Dermis microvascular lymphatic vessel endothelial cell (primary cell): ENCODE measurements at places on chromosomes 1 and 21. TPM values are rescaled to one million over a fixed set of nuclear protein-coding genes. Genes with fewer than 3 reads are reported as not detected.

DNA sequence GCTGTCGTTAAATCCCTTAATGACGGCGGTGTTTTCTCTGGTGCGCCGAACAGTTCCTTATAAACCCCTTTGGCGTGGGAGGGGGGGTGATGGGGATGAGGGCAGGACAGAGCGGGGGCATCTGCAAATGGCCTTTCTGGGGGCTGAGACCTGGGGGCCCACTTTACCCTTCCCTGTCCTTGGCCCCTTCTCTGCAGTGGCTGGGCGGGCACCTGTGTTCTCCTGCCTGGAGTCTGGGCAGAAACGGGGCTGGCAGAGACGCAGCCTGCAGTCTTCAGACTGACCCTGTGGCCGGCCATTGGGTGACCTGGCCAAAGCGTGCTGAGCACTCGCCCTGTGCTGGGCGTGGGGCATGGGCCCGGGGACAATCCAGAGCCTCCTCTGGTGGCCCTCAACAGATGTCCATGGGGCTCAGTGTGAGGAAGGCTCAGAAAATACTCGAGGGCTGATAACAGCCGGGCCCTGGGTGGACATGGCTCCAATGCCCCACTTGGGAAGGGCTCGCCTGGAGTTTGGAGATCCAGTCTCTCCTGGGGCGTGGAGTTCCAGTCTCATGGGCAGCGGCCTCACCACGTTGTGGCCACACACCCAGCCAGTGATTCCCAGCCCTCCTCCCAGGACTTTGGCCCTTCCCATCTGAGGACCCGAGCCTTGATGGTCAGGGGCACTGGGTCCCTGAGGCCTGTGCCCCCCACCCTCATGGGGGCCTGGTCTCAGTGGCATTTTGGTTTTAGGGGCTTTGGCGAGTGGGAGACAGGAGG lies 50.8 kb upstream of the ACTRT2 start:
- no peak for DNase-seq

DNA sequence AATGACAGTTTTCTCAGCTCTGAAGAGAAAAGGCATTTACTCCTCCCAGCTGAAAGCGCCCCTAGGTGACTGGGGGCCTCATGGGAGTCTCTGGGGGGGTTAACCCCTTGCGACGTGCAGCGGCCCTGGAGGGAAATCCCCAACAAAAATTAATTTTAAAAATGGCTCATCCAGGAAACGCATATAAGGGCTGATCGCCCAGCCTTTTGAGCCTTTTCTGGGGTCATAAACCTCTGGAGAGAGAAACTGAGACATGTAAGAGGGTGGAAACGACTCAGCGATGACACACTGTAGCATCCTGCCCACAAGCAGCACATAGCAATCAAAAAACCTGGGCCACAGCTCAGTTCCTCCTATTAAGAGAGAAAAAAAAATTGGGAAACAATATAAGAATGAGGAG lies 20.4 kb upstream of the HPDL start:
- DNase-seq: peak; percentile 42

DNA sequence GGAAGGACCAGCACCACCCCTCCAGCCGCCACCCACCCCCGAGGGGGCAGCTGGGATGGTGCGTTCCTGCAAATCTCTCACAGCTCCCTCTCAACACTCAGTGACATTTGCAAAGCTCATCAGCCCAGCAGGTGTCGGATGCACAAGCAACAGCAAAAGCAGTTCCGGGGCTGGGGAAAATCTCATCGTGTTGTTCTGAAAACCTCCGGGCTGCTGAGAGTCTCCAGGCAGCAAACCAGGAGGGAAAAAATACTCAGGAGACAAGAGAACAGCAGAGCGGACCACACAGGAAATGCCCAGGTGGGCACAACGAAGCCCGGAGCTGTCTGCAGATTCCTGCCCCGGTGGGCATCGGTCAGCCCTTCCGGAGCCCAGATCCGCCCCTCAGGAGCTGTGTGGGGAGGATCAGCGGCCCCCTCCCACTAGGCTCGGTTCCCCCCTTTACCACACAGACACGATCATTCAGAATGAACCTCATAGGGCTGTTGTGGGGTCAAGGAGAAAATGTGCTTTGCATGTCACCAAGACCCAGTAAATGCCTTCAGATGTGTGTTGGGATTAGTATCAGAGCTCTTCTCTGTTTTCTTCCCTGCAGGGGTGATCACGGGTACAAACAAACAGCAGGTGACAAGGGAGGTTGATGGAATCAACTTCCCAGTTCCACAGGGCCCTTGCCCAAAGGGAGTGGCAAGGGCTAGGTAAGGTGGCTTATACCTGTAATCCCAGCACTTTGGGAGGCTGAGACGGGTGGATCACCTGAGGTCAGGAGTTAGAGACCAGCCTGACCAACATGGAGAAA lies 127.0 kb upstream of the TIAM1 start:
- no peak for DNase-seq

GRCh38 chr1:91724644-91725043 lies 161.3 kb downstream of the TGFBR3 start:
- DNase-seq: no peak

Gene VHLL
- total RNA-seq: 0.13 TPM in 2 replicates

GRCh38 chr1:167798952-167799351 lies 77.2 kb downstream of the MPZL1 start:
- no peak for DNase-seq

Gene RAP1GAP
- not detected in 2 replicates for total RNA-seq

DNA sequence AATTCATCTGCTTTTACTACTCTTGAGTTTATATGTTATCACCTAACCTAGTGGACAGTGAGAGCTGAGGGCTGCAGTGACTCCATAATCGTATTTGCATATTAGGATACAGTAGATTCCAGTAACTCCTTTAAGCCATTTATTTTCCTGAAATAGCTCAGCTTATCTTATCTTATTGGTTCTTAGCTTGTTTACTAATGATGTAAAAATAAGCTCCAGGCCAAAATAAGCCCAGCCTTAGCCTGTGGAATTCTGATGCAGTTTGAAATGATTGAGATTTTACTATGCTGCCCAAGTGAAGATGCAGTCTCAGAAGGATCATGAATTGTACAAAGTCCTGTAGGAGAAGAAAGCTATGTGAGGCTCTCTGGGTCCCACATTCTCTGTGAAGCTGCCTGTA lies 18.1 kb downstream of the ATP1A1 start:
- no peak for DNase-seq

DNA sequence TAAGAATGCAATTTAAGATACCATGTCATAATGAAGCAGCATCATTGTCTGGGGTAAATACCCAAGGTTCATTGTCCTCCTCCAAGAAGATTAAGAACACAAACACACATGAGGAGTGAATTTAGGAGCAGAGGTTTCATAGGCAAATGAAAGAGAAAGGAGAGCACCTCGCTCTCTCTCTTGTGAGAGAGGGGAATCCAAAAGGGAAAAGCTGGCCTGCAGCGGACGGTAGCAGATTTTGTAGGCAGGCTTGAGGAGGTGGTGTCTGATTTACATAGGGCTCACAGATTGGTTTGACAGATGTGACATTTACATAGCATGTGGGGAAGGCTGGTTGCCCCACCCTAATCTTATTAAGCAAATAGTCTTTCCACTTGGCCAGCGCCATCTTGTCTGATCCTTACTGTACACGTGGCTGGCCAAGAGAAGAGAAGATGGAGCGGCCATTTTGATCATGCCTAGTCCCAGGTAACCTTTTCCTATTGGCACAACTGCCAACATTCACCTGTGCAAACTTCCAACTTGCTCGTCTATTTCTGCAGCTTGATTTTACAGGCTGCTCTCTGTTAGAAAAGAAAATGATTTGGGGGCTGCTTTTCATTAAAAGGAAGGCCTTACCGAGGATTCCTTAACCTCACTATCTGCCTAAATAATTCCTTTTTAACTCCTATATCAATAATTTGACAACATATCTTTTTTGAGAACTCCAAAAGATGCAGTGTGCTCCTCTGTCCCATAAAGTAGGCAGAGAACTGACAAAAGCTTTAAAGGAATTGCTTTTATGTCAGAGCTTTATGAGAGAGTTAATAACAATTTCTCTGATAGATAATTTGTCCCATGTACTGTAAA lies 16.0 kb upstream of the LRRC7 start:
- no peak for DNase-seq

DNA sequence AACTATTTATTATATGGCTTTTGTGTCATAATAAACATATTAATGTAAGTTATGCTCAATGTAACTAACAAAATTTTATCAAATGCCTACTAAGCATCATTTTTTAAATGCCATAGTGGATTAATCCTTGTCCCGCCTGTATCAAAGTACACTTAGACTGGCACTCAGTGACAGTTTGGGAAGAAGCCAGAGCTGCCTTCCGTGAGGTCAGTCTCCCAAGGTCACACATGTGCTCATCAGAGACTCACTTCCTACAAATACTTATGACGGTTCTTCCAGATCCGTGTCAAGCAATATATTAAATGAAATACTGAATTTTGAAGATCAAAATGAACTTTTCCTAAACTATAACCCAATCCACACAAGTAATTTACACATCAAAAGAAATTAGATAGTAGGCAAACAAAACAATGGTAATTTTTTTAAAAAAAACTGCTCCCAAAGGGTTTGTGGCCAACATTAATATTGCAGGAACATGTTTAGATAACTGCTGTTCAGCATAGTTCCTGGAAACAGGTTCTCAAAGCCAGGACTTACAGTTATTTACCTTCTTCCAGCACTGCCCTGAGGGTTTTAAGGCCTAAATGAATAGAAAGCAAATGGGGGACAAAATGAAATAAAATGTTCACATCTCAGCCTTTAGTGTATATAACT lies 27.2 kb downstream of the WLS start:
- DNase-seq: peak; percentile 65

DNA sequence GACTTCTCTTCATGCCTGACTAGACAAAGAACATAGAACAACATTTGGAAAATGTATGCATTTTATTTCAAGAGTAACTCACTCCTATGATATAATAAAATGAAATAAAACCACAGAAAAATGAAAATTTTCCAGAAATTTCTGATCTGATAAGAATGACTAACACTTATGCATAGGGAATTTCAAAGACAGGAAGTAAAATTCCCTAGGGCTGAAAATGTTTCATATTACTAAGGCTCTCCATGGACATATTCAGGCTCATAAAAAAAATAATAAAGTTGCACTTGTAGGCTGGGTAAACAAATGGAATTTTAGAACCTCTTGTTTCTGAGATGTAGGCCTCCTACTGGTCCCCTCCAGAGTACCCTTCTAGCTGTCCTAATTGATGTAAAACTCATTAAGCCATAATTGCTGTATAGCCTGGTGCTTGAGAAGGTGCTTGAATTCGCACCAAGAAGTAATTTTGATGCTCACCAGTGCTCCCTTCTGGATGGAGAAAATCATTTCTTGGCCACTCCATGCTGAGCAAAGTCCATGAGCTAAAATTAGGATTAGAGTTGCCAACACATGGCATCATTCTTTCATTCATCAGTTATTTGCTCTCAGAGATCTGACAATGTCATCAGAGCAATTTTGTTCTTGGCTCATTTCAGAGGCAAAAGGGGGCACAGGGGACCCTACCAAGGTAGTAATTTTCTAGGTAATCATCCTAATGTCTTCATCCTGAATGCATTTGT lies 641.0 kb upstream of the CAMK1G start:
- DNase-seq: peak; percentile 29

Gene TCHHL1
- total RNA-seq: not detected in 2 replicates

Gene OR6N1
- total RNA-seq: not detected in 2 replicates

DNA sequence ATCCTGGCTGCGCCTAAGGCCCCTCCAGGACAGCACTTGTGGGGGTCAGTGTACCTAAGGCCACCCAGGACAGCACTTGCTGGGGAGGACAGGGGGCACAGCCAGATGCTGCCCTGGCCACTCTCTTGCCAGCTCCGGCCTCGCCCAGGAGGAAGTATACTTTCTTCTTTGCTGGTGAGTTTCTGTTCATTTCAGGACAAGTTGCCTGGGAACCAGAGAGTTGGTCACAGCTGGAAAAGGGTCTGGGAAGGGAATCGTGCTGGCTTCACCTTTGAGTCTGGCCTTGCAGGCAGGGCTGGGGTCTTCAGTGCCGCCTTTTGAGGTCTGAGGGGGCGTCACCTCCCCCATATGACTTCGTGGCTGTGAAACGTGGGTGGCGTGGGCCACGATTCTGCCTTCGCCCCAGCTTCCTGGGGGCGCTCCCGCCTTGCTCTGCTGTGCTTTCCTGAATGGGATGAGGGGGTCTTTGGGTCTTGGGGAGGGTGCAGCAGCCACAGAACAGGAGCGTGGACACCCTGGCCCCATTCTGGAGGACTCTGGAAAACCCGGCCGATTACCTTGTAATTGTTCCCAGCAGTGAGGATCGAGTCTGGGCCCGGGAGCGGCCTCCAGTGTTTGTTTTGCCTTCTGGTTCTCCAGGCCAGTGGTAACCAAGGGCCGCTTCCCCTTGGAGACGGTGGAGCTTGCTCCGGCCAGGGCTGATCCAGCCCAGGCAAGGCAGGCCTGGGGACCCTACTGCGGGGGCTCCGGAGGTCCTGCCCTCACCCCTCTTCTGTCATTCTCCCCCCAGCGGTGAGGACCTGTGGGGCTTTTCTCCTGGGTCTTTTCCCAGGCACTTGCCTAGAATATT lies 45.9 kb downstream of the SPSB1 start:
- peak; percentile 74 for DNase-seq

Gene RIPK4
- total RNA-seq: 1.8 and 2.1 TPM in 2 replicates

Gene SELL
- 0.13 TPM in 2 replicates for total RNA-seq

Gene TNFRSF9
- 0.13 TPM in 2 replicates for total RNA-seq

DNA sequence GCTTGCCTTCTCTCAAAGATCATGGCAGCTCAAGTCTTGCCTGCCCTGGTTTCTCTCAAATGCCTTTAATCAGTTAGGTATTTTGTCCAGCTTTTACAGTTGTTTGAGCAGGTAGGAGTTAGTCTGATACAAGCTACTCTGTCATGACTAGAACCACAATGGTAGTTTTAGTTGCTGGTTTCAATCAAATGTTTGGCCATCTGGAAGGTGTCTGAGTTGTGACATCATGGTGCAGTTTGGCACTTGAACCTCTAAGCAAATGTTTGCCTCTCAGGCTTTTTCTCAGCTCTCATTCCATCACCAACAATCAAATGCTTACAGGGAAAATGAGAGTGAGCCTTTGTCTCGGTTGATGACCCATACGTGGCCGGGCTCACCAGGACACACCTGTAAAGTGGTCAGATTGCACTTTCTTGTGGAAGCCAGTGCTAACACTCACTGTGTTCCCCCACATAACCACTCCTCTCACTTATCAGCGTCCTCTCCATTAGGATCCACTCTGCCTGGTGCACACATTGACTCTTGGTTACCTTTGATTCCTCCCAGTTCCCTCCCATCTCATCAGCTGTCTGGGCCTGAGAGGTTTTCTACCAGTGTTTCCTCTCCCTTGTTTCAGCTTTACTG lies 67.5 kb downstream of the CCDC185 start:
- no peak for DNase-seq

DNA sequence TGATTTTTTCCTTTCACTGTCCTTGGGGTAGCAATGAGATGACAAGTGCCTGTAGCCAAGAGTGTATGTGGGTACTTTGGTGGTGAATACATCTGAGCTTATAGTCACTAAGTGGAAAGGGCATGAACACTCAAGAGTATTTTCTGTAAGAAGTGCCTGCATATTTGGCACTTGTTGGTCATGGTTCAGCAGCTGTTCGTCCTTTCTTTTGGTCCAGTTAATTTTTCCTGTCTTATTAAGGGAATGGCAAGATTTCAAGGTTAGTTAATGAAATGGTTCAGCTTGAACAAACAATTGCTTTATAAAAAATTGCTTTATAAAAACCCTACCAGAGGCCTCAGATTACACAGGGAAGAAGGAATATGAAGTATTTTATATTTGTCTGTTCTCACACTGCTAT lies 48.6 kb upstream of the GPR52 start:
- no peak for DNase-seq
